ENCODE measurements at places on chromosomes 13 and 19.
A peak's percentile ranks its signal among the peaks of the same experiment; 100 is the strongest.

- no peak for DNase-seq
These were observed 94.1 kb downstream of the KL start for GRCh38 chr13:33110386-33110712.

- peak; percentile 3 for DNase-seq
These were observed 7.0 kb upstream of the MYDGF start for GRCh38 chr19:4676955-4677731.

DNA sequence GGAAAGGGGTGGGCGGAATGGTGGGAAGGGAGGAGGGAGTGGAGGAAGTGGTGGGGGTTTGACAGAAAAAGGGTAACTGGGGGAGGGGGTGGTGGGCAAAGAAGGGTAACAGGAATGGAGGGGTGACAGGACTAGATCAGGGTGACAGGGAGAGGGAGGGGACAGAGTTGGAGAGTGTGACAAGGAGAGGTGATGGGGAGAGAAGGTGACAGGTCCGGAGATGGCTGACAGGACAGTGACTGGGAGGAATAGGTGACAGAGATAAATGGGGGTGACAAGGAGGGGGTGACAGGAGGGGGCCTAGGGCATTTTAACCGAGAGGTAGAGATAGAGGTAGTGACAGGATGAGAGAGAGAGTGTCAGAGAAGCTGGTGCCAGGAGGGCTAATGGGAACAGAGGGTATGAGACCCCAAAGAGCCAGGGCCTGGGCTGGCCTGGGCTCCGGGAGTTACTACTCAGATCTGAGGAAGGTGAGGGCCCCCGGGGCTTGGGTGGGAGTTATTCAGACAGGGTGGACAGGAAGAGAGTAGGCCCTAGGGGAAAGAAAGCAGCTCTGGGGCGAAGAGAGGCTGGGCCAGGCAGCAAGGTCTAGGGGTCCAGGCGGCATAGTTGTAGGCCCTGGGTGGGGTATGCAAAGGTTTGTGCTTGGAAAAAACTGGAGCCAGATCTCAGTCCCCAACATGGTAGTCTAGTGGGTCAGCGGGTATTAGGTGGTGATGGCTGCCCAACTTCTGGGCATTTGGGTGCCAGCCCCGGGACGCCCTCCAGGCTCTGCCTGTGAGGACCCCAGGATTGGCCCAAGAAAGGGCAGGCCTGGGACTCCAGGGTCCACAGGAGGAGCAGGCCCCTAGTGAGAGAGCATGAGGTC lies 660 bp downstream of the CIC start:
- DNase-seq = no peak

- no peak for DNase-seq
These were observed 229.7 kb downstream of the KCNRG start for GRCh38 chr13:50244713-50245574.

DNA sequence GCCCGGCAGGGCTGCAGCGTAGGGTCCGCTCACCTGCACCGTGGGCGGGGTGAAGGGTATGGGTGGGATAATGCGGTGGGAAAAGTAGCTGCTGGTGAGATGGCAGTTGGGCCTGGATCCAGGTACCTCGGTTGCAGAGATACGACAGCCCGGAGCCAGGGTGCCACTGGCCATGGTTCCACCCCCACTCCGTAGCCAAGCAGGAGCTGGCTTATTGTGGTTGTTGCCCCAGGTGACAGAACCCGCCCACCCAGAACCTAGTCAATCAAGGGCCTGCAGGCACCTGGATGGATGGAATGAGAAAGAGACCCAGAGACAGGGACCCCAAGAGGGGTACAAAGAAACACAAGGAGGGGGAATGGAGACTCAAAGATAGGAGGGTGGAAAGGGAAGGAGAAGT lies 3.5 kb upstream of the LHB start:
- DNase-seq = no peak

DNA sequence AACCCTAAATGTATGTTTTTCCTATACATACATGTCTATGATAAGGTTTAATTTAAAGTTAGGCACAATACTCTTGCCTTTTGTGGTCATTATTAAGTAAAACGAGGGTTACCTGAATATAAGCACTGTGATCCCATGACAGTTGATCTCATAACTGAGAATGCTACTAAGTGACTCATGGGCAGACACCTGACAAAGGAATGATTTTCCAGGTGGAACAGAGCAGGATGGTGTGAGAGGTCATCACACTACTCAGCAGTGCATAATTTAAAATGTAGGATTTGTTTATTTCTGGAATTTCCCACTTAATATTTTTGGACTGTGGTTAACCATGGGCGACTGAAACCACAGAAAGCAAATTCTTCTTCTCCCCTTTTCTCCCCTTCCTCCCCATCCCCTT lies 178.9 kb downstream of the UGGT2 start:
- DNase-seq = no peak

All from NCI-H187 treated with DMSO at 0.1 percent for 48 hours (cell line).